Coronary artery (tissue), 2 donors: ENCODE measurements at places on chromosomes 4 and X.

DNA sequence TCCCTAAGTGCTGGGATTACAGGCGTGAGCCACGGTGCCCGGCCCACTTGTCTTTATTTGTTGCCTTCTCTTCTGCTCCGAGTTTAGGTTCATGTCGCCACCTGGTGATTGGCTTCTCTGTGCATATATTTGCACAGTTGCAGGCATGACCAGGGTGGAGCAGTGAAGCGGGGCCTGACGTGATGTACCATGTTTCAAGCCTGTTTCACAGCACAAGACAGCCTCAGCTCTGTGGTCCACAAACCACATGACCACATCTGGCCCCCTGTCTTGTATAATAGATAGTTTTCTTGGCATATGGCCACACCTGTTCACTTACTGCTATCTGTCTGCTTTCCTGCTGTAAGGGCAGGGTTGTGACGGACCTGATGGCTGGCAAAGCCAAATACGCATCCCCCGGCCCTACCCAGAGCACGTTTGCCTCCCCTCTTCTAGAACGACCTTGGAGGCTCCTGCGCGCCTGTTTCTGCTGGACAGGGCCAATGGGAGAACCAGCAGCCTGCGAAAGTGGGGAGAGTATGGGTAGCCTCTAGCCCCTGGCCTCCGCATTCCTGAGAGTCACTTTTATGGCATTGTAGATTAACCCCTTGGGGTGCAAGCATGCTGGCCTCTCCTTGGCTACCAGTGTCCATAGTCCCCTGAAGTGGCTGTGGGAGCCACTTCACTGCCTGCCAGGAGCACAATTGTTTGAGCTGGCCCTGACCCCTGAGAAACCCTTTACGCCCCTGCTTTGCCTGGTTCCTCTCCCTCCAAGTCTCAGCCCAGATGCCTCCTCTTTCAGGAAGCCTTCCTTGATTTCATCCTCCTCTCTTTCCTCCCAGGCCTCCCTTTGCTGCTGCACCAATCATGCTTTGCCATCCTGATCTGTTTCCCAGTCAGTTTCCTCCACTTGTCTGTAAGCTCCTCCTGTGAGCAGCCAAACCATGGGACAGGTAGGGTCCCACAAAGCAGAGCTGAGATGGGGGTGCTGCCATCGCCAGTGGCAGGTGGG lies 6.0 kb upstream of the SH3TC1 start:
- no peak for DNase-seq

GRCh38 chr4:95362906-95363558 lies 185.7 kb downstream of the UNC5C start:
- no peak for DNase-seq

GRCh38 chr4:10457255-10457801 lies at the start of gene ZNF518B:
TSS of gene ZNF518B (minus strand) at chr4:10457426. CDS start at chr4:10446328, 11,098 bp downstream.
- no peak for DNase-seq

GRCh38 chrX:6965729-6966128 lies 181.8 kb upstream of the STS start:
- no peak for DNase-seq

GRCh38 chr4:10816571-10816970 lies 132.0 kb upstream of the CLNK start:
- no peak for DNase-seq

DNA sequence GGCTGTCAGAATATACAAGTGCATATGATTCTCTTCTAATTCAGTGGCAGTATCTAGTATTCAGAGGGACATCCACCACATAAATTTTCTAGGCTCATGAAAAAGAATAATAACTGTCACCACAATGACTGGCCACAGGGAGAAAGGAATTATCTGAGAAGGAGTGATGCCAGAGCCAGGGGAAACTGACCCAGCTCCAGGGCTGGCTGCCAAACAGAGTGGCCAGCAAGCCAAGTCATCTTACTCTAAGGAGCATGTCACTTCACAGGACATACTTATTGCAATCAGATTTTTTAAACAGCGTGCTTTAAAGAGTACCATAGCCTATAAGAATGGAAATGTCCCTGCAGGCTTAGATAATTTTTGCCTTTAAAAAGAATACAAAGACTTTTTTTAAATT lies 5.8 kb upstream of the SEPTIN11 start:
- DNase-seq, result no peak

- DNase-seq, result no peak
Observed at GRCh38 chrX:10906866-10907265, 204.3 kb upstream of the HCCS start.
